Iris pigment epithelial cell (primary cell): ENCODE measurements at places on chromosomes 6 and 20.
A peak's percentile ranks its signal among the peaks of the same experiment; 100 is the strongest.

DNA sequence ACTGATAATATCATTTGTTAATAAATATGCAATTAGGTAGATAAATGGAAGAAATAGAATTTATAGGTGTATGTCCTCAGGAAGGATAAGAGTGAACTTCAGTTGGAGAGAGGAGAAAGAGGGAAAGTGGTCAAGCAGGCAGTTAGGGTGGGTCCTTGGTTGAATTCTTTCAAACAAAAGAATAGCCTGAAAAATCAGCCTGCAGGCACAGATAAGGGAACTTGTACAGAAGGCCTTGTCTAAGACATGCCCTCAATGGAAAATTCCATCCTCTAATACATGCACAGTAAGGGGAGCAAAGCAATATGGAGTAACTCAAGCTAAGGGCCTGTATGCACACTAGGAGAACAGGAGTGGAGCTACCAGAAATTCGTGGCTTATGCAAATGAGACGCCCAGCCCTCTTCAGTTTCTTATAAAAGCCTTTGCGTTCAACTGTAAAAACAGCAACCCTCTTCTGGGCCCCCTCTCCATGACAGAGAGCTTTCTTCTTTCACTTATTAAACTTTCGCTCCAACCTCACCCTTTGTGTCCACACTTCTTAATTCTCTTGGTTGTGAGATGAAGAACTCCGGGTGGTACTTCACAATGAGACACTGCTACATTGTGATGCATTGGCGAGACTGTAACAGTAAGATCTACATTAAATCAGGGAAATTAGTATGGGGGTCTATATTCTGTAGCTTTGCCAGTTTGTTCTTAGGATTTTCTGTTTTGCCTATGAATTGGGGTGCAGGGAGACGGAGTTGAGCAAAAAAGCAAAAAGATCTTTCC lies 147.0 kb downstream of the HS3ST5 start:
- DNase-seq, result no peak

- DNase-seq, result no peak
Observed at GRCh38 chr20:59143326-59143725, 20.3 kb upstream of the ZNF831 start.

GRCh38 chr20:9359561-9360308 lies 154.7 kb upstream of the LAMP5 start:
- peak; percentile 70 for DNase-seq

DNA sequence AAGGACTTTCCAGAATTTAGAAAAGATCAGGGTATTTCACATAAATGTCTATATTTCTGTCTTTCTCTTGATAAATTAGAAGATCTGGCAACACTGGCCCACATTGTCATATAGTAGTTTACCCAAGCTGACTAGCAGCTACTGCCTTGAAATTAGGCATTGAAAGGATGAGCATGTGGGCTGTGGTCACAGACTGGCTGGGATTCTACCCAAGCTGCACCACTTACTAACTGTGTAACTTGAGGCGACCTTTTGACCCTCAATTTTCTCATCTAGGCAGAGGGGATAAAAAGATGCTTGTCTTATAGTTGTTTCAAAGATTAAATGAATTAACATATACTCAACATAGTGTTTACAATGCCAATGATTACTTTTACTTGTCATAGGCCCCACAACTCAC lies 152.7 kb upstream of the BMP2 start:
- DNase-seq, result no peak
